ENCODE measurements at places on chromosomes 7 and 10. TPM values are rescaled to one million over a fixed set of nuclear protein-coding genes. Genes with fewer than 3 reads are reported as not detected.

DNA sequence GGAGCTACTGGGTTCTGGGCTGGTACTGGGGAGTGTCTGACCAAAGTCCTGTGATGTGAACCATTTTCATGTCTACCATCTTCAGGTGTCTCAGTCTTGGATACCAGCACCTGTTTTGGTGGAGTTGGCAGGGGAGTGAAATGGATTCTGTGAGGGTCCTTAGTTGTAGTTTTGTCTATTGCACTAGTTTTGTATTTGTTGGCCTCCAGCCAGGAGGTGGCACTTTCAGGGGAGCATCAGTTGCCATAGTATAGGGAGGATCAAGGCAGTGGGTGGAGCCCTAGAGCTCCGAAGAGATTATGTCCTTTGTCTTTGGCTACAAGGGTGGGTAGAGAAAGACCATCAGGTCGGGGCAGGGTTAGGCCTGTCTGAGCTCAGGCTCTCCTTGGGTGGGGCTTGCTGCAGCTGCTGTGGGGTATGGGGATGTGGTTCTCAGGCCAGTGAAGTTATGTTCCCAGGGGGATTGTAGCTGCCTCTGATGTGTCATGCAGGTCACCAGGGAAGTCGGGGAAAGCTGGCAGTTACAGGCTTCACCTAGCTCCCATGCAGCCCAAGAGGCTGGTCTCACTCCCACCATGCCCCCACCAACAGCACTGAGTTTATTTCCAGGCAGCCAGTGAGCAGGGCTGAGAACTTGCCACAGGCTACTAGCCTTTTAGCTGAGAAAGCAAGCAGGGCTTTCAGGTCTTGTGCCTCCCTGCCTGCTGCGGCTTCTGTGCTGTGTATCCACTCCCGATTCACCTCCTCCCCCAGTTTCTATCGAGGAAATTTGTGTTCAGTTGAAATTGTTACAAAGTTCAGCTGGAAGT lies 153.1 kb downstream of the ZNF365 start:
- H3K4me1 ChIP-seq = peaks cover 32% of the 10 kb centered on the region
- H3K27ac ChIP-seq = peak overlapping the region; percentile 91
- H3K27me3 ChIP-seq = no peaks in the 10 kb centered on the region

GRCh38 chr7:92527300-92528187 lies 776 bp downstream of the PEX1 start:
- no peaks in the 10 kb centered on the region for H3K4me1 ChIP-seq
- peak overlapping the region; percentile 91 for H3K4me3 ChIP-seq
- no peaks in the 10 kb centered on the region for H3K27me3 ChIP-seq
- H3K27ac ChIP-seq = peak overlapping the region; percentile 72

DNA sequence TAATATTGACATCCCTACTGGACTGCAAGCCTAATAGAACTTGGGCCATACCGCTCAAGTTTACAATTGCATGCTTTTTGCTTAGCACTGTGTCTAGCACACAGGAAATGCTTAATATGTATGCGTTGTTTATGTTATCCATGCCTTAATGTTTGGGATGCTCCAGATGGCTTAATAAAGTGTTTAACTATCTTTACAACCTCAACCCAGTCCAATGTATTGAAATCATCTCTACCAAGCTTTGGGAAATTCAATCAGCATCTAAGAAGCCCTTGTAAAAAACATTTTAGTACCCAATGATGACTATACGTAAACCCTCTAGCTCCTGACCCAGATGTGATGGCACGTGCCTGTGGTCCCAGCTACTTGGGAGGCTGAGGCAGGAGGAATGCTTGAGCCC lies 40.0 kb downstream of the CALD1 start:
- DNase-seq = no peak
- no peak overlapping the region for H3K4me3 ChIP-seq
- H3K36me3 ChIP-seq = no peaks in the 10 kb centered on the region
- no peaks in the 10 kb centered on the region for H3K4me1 ChIP-seq

GRCh38 chr7:134632937-134633540 lies 13.6 kb upstream of the BPGM start:
- DNase-seq = no peak
- no peak overlapping the region for H3K4me3 ChIP-seq
- no peaks in the 10 kb centered on the region for H3K36me3 ChIP-seq
- H3K27me3 ChIP-seq = no peaks in the 10 kb centered on the region

DNA sequence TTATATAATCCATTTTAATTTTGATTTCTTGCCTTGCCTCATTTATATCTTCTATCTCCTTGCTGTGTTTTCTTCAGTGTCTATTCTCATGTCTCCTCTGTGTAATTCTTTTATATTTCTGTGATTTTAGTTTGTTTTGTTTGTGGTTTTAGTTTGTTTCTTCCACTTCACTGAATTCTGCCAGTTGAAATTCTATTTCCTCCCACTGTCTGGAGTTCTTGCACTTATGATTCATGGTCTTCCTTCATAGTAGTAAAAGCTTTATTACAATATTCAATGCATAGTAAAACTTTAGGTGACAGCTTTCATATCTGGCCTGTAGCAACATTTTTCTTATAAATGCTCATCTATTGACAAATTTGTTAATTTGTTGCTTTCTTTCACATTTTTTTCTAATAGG lies 113.3 kb downstream of the MAGI2 start:
- H3K36me3 ChIP-seq = no peaks in the 10 kb centered on the region
- H3K27me3 ChIP-seq = no peaks in the 10 kb centered on the region
- H3K4me3 ChIP-seq = no peak overlapping the region
- no peaks in the 10 kb centered on the region for H3K4me1 ChIP-seq

DNA sequence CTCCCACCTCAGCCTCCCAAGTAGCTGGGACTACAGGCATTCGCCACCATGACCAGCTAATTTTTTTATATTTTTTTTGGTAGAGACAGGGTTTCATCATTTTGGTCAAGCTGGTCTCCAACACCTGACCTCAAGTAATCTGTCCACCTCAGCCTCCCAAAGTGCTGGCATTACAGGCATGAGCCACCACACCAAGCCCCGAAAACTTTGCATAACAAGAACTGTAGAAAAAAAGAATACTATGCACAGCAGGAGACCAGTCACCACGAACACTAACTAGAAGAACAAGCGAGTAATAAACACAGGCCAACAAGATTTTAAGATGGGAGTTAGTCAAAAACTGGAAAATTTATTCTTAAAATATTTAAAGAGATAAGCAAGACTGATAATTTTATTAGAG lies 447.0 kb downstream of the ETV1 start:
- no peaks in the 10 kb centered on the region for H3K36me3 ChIP-seq
- H3K4me3 ChIP-seq = no peak overlapping the region
- H3K27me3 ChIP-seq = no peaks in the 10 kb centered on the region
- no peak for DNase-seq
- no peaks in the 10 kb centered on the region for H3K4me1 ChIP-seq
- no peak overlapping the region for H3K27ac ChIP-seq

GRCh38 chr10:31479752-31480151 lies 160.7 kb downstream of the ZEB1 start:
- H3K4me1 ChIP-seq = no peaks in the 10 kb centered on the region
- H3K27ac ChIP-seq = no peak overlapping the region
- H3K4me3 ChIP-seq = no peak overlapping the region
- no peaks in the 10 kb centered on the region for H3K27me3 ChIP-seq
- no peak for DNase-seq

The DNAJC12 gene
- 2.7 TPM for polyA plus RNA-seq

- H3K27ac ChIP-seq = peak overlapping the region; percentile 99
- H3K4me1 ChIP-seq = peaks cover 93% of the 10 kb centered on the region
- H3K4me3 ChIP-seq = peak overlapping the region; percentile 62
- no peaks in the 10 kb centered on the region for H3K36me3 ChIP-seq
- peak; percentile 97 for DNase-seq
These were observed 7.0 kb upstream of the PDCD4 start for GRCh38 chr10:110864662-110865140.

The TBX20 gene
- polyA plus RNA-seq = not detected

The KEL gene
- polyA plus RNA-seq = not detected

DNA sequence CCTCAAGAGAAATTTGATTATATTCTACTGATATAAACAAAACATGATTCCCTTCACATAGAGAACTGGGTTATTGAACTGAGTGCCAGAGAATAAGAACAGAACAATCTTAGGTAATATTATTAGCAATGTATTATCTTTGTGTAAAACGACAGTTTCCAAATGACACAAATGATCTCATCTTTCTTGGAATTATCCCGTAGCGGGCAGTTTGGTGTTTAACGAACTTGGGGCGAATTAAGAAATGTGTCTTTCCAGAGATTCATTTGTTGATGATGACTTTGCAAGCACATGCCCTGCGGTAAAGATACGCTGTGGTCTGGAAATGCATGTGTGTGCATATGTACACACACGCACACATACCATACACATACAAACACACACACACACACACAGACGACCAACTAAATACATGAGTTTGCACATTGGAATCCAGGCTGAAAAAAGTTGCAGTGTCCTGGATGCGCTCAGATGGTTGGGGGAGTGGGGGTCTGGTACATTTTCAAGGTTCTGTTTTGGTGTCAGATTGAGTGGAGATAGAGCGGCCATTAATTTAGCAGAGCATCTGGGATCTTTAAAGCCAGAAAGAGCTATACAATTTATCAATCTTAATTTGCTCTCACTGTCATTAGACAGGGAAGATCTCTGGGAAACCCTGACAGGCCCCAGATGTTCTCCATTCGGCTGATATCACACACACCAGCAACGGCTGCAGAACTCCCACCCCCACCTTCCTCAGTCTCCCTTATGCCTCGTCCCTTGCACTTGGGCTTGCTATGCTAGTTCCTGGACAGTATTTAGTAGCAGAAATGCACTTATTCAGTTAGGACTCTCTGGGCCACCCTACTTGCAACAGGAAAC lies 112.4 kb upstream of the FAM171A1 start:
- no peak for DNase-seq
- no peaks in the 10 kb centered on the region for H3K36me3 ChIP-seq
- no peaks in the 10 kb centered on the region for H3K27me3 ChIP-seq
- H3K4me1 ChIP-seq = no peaks in the 10 kb centered on the region
- H3K4me3 ChIP-seq = no peak overlapping the region
- H3K27ac ChIP-seq = no peak overlapping the region

GRCh38 chr7:134182078-134182477 lies 54.9 kb downstream of the LRGUK start:
- no peak overlapping the region for H3K4me3 ChIP-seq
- no peaks in the 10 kb centered on the region for H3K36me3 ChIP-seq
- no peaks in the 10 kb centered on the region for H3K27me3 ChIP-seq
- H3K27ac ChIP-seq = no peak overlapping the region
- DNase-seq = no peak
- H3K4me1 ChIP-seq = no peaks in the 10 kb centered on the region

The FAM180A gene
- polyA plus RNA-seq = not detected

DNA sequence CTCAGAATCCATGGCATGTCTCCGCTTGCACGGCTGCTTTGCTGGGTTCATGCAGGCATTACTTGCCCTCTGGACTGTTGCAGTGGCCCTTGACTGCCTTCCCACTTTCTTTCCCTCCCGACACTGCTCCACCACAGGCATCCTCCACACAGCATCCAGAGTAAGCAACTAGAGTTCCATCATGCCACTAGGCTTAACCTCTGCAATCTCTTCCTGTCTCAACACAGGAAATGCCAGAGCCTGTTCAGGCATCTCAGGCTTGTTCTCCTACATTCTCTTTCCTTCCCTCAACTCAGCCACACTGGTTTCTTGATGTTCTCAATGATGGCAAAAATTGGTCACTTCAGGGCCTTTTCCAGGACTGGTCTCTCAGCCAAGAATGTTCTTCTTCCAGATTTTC lies 284.5 kb upstream of the KLF6 start:
- H3K27ac ChIP-seq = no peak overlapping the region
- no peak overlapping the region for H3K4me3 ChIP-seq
- H3K27me3 ChIP-seq = no peaks in the 10 kb centered on the region
- H3K4me1 ChIP-seq = peaks cover 3% of the 10 kb centered on the region
- DNase-seq = no peak
- H3K36me3 ChIP-seq = no peaks in the 10 kb centered on the region

DNA sequence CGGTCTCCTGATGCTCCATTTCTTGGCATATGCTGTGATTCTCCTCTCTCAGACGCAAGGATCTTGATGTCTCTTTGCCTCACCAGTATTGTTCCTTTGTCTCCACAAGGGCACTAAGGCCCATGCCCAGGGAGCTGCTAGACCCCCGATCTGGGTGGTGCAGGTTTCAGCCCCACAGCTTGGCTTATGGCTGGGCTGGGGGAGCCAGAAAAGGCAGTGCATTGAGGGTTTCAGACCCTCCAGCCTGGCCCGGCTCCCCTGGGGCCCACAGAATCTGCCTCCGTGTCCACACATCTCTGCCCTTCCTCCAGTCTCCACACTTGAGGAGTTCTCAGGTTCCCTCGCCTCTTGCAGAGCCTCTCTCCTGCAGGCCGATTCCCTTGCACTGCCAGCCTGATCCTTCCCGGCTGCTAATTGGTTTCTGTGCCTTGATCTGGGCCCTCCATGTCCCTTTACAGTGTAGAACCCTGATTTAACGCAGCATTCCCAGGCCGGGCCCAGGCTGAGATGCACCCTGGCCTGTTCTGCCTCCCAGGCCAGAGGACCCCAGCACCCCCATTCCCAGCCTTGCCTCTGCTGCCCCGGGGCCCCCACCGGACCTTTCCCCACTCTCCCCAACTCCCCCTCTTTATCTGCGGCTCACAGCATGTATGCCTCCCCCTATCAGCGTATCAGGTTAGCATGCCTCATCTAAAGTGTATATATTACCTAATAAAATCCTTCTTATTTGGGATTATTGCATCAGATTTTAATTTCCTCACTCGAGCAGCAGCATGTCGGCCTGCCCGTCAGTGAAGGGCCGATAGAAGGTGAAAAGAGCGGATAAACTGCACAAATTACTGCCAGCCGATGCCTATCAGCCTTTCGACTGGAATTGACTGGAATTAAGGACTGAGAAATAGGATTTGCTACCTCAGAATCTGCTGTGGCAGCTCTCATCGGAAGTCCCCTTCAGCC lies 145.7 kb downstream of the C10orf105 start:
- no peak overlapping the region for H3K4me3 ChIP-seq
- H3K27ac ChIP-seq = no peak overlapping the region
- no peak for DNase-seq
- no peaks in the 10 kb centered on the region for H3K36me3 ChIP-seq

- no peak for DNase-seq
- H3K27me3 ChIP-seq = no peaks in the 10 kb centered on the region
These were observed 298.3 kb downstream of the RPS24 start for GRCh38 chr10:78332012-78332411.

The CDH23 gene
- 0.12 TPM for polyA plus RNA-seq

- no peak overlapping the region for H3K27ac ChIP-seq
- no peak for DNase-seq
- H3K4me1 ChIP-seq = no peaks in the 10 kb centered on the region
- H3K4me3 ChIP-seq = no peak overlapping the region
- H3K36me3 ChIP-seq = no peaks in the 10 kb centered on the region
- H3K27me3 ChIP-seq = no peaks in the 10 kb centered on the region
These were observed 126.8 kb upstream of the ODAD2 start for GRCh38 chr10:28125701-28126100.

All from GM12878 (cell line).